ENCODE measurements at places on chromosomes 2 and 18. TPM values are rescaled to one million over a fixed set of nuclear protein-coding genes. Genes with fewer than 3 reads are reported as not detected.

GRCh38 chr2:62084801-62085200 is 111.1 kb upstream of the B3GNT2 start:
- DNase-seq: no peak

RFX8 gene
- not detected for total RNA-seq

GRCh38 chr2:202944408-202944807 is 32.3 kb downstream of the CARF start:
- no peak for DNase-seq

QPCT gene
- total RNA-seq: 0.77 TPM

RNF144A gene
- total RNA-seq: 15.6 TPM

SEC11C gene
- 23.2 TPM for total RNA-seq

GRCh38 chr2:55026202-55026601 is 24.0 kb downstream of the RTN4 start:
- no peak for DNase-seq

DNA sequence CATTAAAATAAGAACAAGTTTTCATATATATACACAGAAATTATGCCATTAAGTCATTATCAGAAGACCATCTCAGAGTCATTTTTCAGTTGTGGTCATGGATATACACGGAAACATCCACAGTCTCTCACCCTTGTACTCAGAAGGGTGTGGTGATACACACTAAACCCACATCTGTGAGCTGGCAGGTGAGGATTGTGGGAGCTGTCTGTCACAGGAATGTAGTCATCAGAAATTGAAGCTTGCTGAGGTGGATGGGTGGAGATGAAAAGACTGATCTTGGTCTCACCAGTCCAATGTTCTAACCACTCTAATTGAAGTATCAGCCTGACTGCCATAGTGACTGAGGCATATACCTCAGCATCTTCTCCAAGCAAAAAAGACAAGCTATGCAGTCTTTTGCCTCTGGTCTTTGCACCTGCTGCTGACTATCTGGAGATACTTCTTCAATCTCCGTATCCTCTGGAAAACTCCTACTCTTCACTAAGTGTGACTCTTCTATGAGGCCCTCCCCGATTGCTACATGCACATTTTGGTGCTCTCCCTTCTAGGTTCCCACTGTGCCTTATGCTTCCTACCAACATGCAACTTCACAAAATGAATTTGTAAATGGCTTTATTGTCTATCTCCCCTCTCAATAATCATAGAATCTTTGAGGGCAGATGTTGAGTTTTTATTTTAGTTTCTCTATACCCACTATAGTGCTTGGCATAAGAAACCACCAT is 232.8 kb downstream of the DYM start:
- DNase-seq: no peak

GRCh38 chr2:200705305-200706041 is 106.2 kb upstream of the BZW1 start:
- no peak for DNase-seq

DNA sequence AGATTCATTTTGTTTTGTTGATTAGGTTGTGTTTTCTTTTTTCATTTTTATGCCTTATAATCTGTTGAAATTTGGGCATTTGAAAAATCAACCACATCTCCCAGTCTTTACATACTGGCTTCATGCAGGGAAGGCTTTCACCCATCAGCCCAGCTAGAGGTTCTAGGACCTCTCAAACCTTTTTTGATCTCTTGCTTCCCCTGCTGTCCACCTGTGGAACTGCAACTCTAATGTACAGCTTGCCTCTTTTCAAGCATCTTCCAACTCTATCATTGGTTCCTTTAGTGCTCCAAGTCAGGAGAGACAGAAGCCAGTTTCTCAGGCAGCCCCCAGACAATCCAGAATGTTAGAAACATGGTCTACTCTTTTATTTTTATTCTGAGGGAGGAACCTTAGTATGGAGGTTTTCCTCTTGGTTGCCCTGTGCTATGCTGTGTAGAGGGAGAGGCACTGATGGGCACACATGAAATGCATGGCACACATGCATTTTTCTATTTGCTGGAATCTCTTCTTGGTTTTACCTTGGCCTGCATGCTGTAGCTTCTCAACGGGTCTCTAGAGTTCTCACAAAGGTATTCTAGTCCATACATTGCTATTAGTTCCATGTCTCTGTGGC is 107.2 kb upstream of the L3MBTL4 start:
- DNase-seq: no peak

SRD5A2 gene
- not detected for total RNA-seq

DNA sequence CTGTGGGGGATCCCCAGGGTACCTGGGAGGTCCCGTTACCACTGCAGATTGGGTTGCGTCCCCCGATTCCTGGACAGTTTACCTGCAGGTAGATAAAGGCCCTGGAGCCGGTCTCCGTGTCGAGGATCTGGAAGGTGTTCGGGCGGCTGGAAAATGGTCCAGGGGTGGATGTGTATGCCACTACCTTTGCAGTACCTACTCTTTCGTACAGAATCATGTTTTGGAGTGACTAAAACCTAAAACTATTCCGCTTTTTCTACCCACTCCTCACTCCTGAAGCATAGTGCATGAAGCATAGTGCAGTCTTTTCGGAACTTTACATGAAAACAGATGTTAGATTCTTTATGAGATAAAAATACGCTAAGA is 418 bp downstream of the WDR75 start:
- DNase-seq: no peak

DNA sequence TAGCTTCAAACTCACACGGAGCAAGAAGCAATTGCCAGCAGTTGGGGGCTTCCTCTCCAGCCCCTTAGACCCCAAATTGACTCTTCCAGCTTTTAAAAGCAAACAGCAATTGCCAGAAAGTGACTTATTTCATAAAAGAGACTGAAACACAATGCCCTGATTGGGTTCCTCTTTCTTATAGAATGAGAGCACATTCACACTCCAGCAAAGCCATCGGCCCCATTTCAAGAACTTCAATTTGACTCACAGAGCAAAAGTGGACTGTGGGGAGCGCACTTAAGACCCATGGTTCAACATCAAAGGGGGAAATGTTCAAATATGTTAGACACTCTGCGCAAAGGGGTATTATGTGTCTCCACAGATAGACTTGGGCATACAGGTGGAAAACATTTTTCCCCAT is 484.7 kb downstream of the BCL11A start:
- no peak for DNase-seq

- DNase-seq: no peak
Measured at GRCh38 chr18:62828091-62828640, 112.8 kb downstream of the PHLPP1 start.

GRCh38 chr2:187129306-187129705 is 280.3 kb upstream of the ZSWIM2 start:
- DNase-seq: no peak

SKOR2 gene
- total RNA-seq: not detected

DNA sequence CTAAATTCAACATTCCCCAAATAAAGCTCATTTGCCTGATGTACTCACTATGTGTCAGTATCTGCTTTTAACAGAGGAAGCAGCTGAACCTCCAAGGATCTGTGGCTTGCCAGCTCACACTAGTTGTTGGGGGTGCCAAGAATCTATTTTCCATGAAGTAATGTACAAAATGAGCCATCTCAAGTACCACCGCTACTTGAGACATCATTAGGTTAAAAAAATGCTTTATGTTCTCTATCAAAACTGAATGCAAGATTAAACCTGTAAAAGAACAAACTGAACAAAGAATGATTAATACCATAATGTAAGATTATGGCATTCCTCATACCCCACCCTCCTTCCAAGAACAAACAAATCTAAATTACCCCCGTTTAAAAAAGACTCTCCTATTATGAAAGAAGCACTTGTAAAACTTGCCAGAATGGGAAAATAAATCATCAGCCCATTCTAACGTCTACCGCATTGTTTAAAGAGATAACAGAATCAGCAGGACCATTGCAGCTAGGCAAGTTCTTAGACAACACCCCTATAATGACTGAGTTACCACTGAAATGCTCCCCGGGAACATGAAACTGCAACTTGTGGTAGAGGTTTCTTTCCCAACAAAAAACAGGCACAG is 471.6 kb downstream of the DLGAP1 start:
- no peak for DNase-seq

RAX gene
- not detected for total RNA-seq

PLEK gene
- 4.1 TPM for total RNA-seq

DNA sequence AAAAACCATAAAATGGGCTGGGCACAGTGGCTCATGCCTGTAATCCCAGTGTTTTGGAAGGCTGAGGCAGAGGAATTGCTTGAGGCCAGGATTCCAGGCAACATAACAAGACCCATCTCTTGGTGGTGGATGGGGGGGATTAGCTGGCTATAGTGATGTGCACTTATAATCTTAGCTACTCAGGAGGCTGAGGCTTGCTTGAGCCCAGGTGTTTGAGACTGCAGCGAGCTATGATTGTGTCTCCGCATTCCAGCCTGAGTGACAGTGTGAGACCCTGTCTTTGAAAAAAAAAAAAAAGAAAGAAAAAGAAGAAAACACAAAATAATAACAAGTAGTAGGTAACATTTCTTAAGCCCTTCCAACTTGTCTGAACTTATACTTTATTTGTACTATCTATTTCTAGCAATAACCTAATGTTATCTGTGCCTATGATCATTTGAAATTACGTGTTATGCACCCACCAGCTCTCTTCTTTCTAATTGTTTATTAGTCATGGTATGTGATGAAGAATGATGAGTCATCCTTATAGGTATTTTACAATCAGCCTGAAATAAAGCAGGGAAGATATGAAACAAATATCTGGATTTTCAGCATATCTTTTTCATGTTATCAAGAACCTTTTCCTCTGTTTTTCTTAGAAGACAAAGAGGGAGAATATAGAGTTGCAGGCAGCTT is 129.3 kb upstream of the UNC80 start:
- no peak for DNase-seq

GRCh38 chr18:49656073-49656692 is 94.3 kb downstream of the LIPG start:
- no peak for DNase-seq

SLC38A11 gene
- 1.0 TPM for total RNA-seq

DNA sequence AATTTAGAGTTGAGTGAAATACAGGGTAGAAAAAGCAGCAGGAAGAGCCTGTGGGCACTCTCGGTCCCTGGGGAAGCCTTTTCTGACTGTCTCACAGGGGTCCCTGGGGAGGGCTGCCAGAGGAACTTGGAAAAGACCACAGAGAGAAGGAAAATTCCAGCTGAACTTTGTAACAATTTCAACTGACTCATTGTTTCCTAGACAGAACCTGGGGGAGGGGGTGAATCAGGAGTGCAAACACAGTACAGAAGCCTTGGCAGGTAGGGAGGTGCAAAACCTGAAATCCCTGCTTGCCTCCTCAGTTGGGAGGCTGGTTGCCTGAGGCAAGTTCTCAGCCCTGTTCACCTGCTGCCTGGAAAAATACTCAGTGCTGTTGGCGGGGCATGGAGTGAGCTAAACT is 106.8 kb downstream of the GRB14 start:
- no peak for DNase-seq

DNA sequence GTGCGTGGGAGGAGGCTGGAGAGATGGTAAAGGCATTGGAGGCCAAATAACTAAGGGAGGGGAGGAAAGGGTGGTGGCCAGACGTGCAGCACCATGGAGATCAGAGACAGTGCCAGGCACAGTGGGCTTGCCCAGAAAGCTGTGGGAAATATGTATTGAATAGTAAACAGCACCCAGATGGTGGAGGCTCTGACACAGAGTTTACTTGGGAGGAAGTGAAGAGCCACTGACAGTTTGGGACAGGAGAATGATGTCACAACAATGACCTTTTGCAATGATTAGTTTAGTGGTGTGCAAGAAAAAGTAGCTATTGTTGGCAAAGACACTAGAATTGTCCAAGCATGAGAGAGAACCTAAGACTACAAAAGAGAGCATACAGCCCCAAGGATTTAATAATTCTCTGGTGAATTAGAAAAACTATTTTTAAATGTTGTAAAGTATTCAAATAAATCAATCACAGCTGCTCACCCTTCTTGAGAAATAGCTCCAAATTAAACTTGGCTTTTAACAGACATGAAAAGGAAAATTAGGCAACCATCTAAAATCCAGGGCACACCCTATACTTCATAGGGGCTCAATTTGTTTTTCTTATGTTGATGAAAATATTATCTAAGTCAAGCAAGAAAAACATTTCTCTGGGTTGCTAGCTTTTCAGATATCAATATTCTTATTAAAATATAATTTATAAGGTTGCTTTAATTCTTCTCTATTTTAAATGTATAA is 458.7 kb upstream of the HNRNPA3 start:
- peak; percentile 35 for DNase-seq

DHRS9 gene
- total RNA-seq: 0.74 TPM

PRKAG3 gene
- 0.12 TPM for total RNA-seq

IL36A gene
- not detected for total RNA-seq

DNA sequence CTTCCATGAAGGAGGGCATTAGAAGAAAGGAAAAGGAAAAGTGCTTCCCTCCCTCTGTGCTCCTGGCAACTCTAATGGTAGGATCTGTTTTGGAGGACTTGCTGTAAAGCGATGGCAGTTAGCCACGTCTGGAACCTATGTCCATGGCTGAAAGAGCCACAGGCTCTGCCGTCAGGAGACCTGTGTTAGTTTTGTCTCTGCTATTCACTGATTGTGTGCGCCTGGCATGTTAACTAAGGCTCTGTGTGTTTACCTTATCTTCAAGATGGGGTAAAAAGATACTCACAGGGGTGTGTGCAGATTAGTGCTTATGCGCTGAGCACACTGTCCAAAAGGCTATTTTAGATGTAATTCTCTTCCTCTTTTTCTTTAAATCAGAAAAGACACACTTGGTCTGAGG is 109.8 kb upstream of the LTBP1 start:
- DNase-seq: no peak

DNA sequence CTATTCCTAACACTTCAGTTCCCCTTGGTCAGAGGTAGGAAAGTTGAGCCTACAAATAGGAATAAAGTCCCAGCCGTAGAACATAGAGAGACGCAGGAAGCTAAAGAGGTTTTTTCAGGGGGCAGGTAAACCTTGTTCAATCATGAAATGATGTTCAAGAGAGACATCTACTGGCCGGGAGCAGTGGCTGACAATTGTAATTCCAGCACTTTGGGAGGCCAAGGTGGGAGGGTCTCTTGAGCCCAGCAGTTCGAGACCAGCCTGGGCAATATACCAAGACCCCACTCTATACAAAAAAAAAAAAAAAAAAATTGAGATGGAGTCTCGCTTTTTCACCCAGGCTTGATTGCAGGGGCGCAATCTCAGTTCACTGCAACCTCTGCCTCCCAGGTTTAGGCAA is 66.7 kb upstream of the DNAJC10 start:
- DNase-seq: no peak

PAX3 gene
- not detected for total RNA-seq

- DNase-seq: no peak
Measured at GRCh38 chr18:28485918-28486317, 309.0 kb upstream of the CDH2 start.

GRCh38 chr2:86281066-86281700 is 56.2 kb downstream of the REEP1 start:
- no peak for DNase-seq

DNA sequence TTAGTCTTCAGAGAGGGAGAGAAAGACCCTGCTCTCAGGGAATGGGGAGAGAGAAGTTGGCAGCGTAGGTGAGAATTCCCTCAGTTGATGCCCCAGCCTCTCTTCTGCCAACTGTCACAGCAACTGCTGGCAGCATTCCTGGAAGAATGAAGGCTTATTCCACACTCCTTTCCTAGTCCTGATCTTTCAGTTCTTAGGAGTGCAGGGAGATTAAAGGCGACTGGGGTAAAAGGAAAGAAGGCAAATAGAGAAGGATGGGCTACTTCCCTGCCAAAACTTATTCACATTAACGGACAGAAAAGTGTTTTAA is 65.9 kb upstream of the ACAA2 start:
- DNase-seq: no peak

GRCh38 chr2:231399853-231400680 is 4.6 kb downstream of the B3GNT7 start:
- peak; percentile 76 for DNase-seq

Data from left ventricle myocardium superior (tissue), 1 donor.